ENCODE measurements at places on chromosomes 5 and 9. TPM values are rescaled to one million over a fixed set of nuclear protein-coding genes. Genes with fewer than 3 reads are reported as not detected.

GRCh38 chr9:83280268-83280667 lies 217.3 kb upstream of the RASEF start:
- peak; percentile 52 for DNase-seq

DNA sequence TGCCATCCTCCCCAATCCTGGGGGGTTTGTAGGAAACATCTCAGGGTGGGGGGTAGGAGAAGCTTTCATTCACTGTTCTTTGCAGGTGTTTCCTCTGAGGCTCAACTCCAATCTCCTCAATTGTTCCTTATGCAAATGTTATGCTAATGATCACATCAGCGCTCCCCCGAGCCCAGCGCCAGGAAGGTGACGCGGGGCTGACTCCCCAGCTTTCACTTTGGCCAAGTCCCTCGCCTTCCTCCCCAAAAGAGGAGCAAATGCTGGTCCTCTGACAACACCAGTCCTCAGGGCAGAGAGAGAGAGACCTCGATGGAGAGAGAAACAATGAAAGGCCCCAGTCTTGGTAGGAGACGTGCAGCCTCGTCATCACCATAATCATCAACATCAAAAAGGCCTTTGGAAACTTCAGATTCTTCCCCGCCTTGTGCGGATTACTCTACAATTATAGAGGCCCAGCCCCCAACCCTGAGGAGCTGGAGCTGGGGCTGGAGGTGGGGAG lies 39.1 kb downstream of the PCDH1 start:
- no peak for DNase-seq

GRCh38 chr9:71859939-71860338 lies 51.1 kb downstream of the ABHD17B start:
- no peak for DNase-seq

DNA sequence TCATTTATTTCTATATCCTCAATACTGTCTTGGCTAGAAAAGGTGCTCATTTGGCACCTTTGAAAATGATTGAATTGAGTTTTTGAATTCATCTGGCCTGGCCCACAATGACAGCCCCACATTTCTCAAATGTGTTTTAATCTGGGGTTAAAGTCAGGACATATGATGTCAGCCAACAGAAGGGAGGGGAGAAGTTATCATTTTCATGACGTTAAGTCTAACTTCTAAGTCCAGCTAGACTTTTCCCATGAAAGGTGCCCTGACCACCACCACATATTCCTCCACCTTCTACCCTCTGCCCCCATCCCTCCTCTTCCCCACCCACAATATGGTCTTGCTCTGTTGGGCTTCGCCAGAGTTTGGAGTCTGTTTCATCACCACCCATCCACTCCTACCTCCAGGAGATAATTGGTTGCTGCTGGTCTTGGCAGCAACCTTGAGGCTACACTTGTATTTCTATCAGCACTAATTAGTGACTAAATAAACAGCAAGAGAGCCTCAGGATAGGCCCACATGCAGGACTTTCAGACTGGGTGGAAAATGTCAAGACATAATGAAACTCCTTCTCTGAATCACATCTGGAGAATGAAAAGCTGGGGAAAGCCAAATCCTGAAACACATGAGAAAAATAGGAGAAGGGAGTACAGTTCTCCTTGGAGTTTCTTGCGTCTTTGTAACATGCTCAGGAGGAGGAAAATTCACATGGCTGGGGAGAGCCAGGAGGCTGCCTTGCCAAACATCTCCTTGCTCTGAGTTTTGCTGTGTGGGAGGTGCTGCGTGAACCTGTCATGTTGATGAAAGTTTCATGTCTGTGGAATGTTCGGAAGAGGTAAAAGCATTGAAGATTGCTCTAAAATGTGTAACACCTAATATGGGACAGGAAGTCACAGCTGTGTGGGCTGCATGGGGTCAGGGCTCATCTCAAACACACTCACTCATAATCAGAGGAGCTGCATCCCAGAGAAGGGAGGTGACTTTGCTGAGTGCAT lies 544.7 kb upstream of the KLF4 start:
- DNase-seq: peak; percentile 25

DNA sequence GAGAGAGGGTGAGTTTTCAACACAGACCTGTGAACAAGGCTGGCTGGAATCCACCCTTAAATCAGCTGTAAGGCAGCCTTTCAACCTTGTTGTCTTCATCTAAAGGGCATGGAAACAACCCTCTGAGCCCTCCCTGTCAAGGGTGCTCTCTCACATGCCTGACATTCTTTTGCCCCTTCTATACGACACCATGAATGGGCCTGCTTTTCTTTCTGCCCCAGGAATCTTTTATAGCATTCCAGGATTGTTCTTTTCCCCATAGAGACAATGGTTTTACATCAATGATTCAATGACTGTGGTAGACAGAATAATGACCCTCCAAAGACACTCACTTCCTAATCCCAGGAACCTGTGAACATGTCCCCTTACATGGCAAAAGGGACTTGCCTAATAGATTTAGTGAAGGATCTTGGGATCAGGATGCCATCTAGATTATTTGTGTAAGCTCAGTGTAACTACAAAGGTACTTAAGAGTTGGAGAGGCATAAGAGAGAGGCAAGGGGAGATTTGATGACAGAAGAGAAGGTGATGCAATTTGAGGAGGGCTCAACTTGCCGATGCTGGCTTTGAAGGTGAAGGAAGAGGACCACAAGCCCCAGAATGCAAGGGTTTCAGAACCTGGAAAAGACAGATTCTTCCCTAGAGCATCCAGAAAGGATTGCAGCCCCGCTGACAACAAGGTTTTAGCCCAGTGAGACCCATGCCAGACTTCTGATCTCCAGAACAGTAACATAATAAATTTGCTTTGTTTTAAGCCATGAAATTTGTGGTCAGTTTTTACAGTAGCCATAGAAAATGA lies 29.2 kb upstream of the HMHB1 start:
- DNase-seq: no peak

- DNase-seq: peak; percentile 38
These were observed 517.2 kb downstream of the CAAP1 start for GRCh38 chr9:26375448-26375847.

- DNase-seq: no peak
These were observed 2.4 kb upstream of the ARSI start for GRCh38 chr5:150305095-150305494.

GRCh38 chr9:137429546-137429890 lies 6.3 kb downstream of the NOXA1 start:
- DNase-seq: no peak

- no peak for DNase-seq
These were observed 83.0 kb upstream of the EPB41L4B start for GRCh38 chr9:109403766-109404320.

DNA sequence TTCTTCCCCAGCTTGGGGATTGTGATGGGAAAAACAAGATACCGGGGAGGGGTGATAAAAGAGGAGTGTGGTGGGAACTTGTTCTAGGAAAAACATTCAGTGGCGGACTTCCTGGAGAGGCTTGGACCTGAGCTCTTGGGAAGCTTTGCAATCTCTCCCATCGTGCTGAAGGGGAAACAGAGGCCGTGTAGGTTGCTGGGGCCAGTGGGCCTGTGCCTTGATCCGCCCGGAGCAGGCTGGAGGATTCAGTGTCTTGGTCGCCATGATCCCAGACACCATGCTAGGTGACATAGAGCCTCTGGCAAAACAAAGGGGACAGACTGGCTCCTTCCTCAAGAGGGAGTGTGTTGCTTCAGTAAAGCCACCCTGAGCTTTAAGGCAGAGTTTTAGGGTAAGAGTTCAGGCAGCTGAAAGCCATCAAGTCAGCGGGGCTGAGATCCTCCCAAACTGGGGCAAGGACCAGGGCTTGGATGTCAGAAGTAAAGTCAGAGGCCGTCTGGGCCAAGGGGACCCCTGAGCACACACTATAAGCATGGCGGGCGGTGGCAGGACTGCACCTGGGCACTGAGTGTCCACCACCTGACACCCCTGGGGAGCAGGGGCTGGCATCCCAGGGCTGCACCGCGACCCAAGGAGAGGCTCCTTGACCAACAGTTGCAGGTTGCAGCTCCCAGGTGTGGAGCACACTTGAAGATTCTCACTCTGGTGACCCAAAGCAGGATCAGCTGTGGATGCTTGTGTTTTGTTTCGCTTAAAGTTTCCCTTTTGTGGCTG lies 44.7 kb downstream of the TRIP13 start:
- DNase-seq: no peak

DNA sequence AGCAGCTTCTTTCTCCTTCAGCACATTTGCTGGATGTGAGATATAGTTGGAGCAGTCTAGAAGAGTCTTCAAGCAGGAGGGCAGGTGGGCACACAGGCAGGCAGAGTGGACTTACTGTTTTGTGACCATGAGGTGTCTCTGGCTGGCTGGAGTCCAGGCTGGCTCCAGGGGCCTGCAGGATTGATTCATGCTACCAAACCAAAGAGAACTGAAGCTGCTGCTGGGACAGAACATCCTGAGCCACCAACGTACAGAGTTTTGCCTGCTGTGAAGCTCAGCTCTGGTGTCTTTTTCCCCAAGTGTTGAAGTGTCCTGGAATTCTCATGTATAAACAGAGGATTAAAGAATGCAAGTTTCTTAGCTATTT lies 45.7 kb downstream of the CYSTM1 start:
- no peak for DNase-seq

Gene FOXI1
- total RNA-seq: not detected

Gene ADGRD2
- not detected for total RNA-seq

Data from HFFc6 (cell line).